Activated CD8-positive, alpha-beta memory T cell treated with anti-CD3 and anti-CD28 coated beads for 1 hour (primary cell): ENCODE measurements at places on chromosomes 3 and 15.

DNA sequence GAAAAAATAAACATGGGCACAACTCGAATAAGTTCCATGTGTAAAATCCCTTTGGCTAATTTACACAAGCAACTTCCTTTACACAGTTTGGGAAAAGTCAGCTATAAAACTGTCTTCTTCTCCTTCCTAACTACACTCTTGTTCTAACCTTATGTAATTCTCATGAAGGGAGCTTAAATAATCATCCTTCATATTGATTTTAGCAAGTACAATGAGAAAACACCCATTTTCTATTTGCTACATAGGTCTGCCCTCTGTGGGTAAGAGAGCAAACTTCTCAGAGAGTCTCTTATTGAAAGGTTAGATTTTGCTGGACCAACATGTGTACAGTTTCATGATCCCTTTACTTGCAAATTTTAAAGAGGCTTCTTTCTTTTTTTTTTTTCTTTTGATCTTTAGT is 398.5 kb downstream of the ROBO1 start:
- no peak for DNase-seq

DNA sequence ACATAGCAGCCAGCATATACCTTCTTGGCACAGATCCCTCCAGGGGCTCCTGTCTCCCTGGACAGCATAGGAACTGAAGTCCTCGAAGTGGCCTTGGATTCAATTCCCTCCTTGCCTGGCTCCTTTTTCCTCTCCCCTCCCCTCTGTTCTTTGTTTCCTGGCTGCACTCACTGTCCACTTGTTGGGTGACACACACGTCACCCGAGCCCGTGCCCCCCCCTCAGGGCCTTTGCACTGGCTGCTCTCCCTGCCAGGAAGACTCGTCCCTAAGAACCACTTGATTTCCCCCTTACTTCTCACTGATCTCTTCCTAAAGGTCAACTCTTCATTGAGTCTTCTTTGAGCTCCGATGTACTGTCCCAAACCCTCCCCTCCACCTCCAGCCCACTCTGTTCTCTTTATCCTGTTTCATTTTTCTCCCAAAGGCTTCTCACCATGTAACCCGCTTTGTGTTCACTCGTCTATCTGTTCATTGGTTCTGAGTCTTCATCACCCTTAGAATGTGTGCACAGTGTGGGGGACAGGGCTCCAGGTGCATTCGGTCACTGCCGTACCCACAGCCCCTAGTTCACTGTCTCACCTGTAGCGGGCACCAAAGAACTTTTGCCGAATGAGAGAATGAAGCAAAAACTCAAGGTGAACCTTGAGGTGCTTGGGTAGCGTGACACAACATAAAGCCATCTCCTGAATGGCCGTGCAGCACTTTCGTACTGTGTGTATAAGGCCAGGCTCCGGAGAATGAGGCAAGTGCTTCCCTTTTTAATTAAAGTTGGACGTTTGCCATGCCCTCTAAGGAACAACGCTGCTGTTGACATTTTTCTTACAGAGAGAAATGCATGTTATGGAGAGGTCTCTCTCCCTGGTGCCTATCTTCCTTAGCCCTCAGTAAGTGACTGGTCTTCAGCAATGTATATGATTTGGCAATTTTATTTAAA is 74.0 kb downstream of the CHRNA7 start:
- no peak for DNase-seq

- DNase-seq, result no peak
Observed at GRCh38 chr3:49174397-49174985, 3.1 kb downstream of the KLHDC8B start.

- no peak for DNase-seq
Observed at GRCh38 chr3:76527773-76528172, 512.1 kb upstream of the ROBO2 start.

DNA sequence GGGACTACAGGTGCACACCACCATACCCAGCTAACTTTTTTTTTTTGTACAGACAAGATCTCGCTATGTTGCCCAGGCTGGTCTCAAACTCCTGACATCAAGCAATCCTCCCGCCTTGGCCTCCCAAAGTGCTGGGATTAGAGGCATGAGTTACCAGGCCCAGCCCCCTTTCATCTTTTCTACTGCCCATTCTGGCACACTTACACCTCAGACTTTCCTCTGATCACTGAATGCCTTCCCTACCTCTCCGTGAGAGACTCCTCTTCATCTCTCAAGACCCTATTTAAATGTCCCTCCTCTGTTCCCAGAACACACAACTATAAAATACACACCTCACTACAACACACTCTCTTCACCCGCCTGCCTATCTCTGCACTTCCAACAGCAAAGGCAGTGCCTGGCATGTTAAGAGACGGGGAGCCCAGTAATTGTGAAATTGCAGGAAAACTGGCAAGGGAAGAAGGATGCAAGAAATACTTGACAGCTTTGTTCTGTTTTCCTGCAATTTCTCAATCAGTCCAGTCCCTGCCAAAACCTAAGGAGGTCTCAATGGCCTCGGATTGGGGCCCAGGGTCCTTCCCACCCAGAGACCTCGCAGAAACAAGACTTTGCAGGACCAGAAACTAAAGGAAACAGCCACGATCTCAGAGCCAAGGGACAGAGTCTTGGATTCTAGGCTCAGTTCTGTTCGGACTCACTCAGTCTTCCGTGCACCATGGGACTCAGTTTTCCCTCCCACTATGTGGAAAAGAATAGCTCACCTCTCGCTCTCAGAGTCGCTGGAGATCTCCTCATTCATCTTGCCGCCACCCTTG is 849 bp downstream of the RRP9 start:
- DNase-seq, result no peak

- no peak for DNase-seq
Observed at GRCh38 chr15:32834156-32834555, 116.4 kb downstream of the GREM1 start.

GRCh38 chr3:101725194-101725889 is 928 bp downstream of the CEP97 start:
- no peak for DNase-seq

- DNase-seq, result no peak
Observed at GRCh38 chr3:127274200-127274760, 13.6 kb downstream of the PRR20G start.

GRCh38 chr3:182710557-182711157 is 82.6 kb upstream of the ATP11B start:
- DNase-seq, result no peak

DNA sequence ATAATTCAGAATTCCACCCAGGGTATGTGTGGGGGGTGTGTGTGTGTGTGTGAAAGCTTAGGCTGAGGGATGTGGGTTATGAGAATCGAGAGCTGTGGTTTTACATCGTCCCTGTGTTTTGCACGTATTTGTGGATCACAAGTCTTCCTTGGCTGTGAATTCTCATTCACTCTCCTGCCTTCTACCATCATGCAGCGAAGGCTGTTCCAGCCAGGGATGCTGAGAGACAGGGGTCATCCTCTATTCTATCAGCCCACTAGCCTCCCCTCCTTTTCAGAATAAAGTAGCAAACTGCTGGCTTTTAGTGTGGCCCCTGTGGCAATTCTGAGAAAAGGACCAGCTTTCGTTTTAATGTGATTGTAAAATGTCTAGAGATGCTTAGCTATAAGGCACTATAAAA is 460.6 kb upstream of the NR2F2 start:
- no peak for DNase-seq

DNA sequence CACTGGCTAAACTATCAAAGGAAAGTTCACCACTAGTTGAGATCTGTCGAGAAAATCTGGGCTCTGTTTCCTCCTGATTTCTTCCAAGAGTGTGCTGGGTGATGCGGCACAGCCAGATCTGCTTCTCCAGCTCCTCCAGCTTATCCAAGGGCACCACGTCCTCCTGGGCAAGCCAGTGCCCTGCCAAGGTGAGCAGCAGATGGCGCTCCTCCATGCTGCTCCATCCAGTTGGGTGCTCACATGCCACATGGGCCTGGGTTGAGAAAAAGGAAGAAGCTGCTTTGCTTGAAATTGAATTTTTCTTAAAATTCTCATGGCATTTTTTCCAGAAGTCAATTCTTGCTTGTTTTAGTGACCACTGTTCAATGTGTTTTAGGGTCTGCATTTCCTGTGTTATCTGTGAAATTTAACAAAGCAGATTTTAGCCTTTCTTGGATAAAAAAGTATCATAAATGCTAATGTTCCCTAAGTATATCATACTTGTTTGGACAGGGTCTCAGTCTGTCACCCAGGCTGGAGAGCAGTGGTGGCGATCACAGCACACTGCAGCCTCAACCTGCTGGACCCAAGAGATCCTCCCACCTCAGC is 47.3 kb downstream of the EIF3J start:
- no peak for DNase-seq

GRCh38 chr3:99624496-99625236 is 13.7 kb upstream of the COL8A1 start:
- no peak for DNase-seq

GRCh38 chr3:146772211-146772743 is 167.1 kb upstream of the PLSCR5 start:
- DNase-seq, result no peak

DNA sequence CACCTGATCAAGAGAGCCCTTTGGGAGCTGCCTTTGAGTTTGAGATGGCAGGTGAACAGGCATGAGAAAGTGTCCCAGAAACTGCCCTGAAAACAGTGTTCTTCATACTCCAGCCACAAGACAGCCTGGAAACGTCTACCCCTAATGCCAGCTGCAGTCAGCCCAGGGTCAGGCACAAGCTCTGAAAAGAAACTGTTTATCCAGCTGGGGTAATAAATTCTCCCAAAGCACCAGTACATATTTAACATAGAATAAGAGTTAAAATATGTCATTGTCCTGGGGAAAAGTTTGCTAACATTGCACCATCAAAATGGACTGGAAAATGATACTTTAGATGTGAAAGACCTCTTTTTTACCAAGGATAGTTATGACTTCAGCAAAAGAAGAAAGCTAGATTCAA is 66.3 kb downstream of the NEK10 start:
- DNase-seq, result no peak

GRCh38 chr3:42804831-42805132 is 492 bp upstream of the HIGD1A start:
- no peak for DNase-seq

GRCh38 chr3:140459462-140459861 is 218.4 kb upstream of the TRIM42 start:
- no peak for DNase-seq

GRCh38 chr15:63405683-63406390 is 24.2 kb upstream of the CA12 start:
- no peak for DNase-seq

DNA sequence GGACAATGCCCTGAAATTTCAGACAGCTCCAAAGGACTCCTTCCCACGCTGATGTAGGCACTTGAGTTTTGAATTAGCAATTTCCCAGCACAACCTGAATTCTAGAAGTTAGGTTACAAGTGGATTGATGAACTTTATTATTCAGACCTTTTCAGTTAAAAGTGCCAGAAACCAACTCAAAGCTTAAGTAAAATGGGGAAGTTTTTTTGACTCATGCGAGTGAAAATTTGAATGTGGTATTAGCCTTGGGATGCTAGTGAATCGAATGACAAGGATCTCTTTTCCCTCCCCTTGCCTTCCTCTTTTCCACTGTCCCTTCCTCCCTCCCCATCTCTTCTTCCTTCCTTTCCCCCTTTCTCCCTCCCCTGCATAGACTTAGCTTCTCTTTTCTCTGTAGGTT is 295.1 kb upstream of the PROK2 start:
- DNase-seq, result no peak

DNA sequence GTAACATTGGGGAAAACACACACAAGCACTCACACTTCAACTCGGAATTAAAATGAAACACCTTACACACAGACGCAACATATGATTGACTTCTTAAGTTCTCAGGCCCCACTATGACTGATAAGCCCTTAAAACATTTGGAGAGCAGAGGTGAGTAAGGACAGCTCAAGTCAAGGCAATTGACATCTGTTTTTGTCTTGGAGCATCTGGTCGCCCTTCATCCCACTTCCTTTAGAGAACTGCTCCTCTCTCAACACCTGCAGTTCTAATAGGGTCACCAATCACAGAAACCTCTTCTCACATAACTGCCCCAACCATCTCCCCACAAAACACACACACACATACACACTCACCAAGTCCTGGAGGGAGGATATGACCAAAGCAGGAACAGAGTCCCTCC is 43.4 kb downstream of the ERC2 start:
- no peak for DNase-seq

GRCh38 chr3:133758568-133758928 is 12.4 kb downstream of the TF start:
- DNase-seq, result no peak

DNA sequence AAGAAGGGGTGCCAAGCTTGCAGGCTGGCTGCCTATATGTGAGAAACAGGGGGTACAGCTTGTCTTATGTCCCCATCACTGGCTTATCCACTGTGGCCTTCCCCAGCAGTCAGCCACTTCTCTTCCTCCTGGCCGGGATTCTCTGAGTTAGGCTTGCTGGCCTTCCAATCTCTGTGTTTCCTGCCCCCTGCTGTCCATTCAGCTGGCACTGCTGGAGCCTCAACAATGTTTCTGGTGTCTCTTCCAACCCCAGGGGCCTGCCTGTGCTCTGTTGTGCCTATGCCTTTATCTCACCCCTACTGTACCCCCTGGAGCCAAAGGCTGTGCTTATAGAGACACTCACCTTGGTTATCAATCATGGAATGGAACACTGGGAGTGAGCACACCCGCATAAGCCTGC is 36.5 kb downstream of the ANAPC13 start:
- DNase-seq, result no peak

GRCh38 chr3:153087595-153088566 is 74.1 kb upstream of the RAP2B start:
- DNase-seq, result no peak

GRCh38 chr3:64961301-64961700 is 273.5 kb upstream of the ADAMTS9 start:
- no peak for DNase-seq

GRCh38 chr3:144556392-144556791 is 584.8 kb downstream of the DIPK2A start:
- DNase-seq, result no peak

DNA sequence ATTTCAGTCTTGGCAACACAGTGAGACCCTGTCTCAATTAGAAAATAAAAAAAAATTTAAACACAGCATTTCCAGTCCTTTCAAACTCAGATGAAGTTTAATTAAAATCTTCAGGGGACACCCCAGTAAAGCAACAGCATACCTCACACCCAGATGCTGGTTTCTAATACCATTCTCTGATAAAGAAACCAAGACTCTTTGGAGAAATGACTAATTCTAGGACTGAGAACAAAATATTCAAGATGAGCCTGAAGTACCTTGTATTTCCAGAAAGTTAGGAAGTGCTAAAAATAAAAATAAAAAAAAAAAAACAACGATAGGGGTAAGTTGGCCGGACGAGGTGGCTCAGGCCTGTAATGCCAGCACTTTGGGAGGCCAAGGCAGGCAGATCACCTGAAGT is 14.0 kb upstream of the MAP4 start:
- DNase-seq, result no peak

GRCh38 chr3:148882288-148882687 is 17.2 kb downstream of the CPA3 start:
- no peak for DNase-seq

DNA sequence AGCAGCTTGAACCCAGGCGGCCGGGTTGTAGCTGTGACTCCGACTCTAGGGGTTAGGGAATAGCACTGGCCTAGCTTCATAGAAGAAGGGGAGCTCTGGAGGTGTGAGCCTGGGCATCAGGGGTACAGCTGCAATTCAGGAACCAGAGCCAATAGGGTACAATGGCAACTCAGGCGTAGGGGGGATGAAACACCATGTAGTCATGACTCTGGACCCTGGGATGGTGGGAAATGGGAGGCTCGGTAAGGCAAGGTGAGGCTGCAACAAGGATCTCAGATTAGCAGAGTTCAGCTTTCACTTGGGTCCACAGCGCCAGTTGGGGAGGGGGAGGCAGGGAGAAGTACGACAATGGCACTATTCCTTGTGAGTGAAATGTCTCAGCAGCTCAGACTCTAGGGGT is 210.2 kb upstream of the LYSMD4 start:
- no peak for DNase-seq

- DNase-seq, result no peak
Observed at GRCh38 chr3:151499168-151499567, 38.3 kb upstream of the IGSF10 start.
